ENCODE measurements at places on chromosomes 5 and 9. TPM values are rescaled to one million over a fixed set of nuclear protein-coding genes. Genes with fewer than 3 reads are reported as not detected.

The FREM1 gene
- total RNA-seq: 8.4 TPM

The HSPB3 gene
- not detected for total RNA-seq

The TESK1 gene
- 35.2 TPM for total RNA-seq

GRCh38 chr5:117888688-117889087 is 1099.7 kb downstream of the DTWD2 start:
- no peak for DNase-seq
- H3K27ac ChIP-seq: no peak overlapping the region
- H3K36me3 ChIP-seq: no peaks in the 10 kb centered on the region
- H3K27me3 ChIP-seq: no peaks in the 10 kb centered on the region

- no peak overlapping the region for H3K27ac ChIP-seq
- H3K4me3 ChIP-seq: no peak overlapping the region
- H3K36me3 ChIP-seq: peaks cover 17% of the 10 kb centered on the region
- DNase-seq: peak; percentile 68
- no peaks in the 10 kb centered on the region for H3K27me3 ChIP-seq
Measured at GRCh38 chr5:75460942-75461610, 50.4 kb downstream of the CERT1 start.

DNA sequence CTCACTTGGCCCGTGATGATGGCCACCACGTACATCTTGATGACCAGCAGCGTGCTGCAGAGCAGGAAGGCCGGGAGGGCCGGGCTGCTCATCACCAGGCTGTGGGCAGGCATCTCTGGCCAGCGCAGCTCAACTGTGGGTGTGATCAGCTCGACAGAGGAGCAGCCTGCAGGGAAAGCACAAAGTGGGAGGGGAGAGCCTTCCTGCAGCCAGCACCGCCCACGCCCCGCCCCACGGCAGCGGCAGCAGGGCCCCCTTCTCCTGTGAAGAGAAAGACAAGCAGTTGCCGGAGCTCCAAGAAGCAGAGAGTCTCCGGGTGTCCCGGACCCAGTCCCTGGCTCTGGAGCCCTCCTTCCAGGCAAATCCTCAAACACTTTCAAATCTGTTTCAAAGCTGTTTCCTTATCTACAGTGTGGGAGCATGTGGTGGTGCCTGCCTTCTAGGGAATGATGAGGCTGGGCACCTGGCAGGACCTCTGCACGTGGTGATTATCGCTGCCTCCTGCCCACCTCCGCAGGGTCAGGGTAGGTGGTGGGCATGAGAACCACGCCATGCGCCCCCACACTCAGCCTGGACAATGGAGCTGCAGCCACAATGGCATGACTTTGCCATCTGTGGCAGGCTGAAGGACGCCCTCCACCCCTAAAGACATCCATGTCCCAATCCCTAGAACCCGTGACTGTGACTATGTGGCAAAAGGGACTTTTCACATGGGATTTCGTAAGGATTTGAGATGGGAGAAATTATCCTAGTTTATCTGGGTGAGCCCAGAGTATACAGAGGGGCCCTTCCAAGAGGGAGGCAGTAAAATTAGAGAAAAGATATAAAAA is at the start of gene PTGES:
Gene PTGES, minus strand, starts transcription at position 143 of the 830 bp plus-strand sequence. Its CDS starts 30 bp downstream, at position 113.
- H3K36me3 ChIP-seq: no peaks in the 10 kb centered on the region
- H3K4me3 ChIP-seq: no peak within 1 kb of the TSS
- no peaks in the 10 kb centered on the region for H3K27me3 ChIP-seq

GRCh38 chr5:9776525-9776924 is 146.4 kb upstream of the TAS2R1 start:
- DNase-seq: no peak
- no peak overlapping the region for H3K4me3 ChIP-seq
- H3K4me1 ChIP-seq: no peaks in the 10 kb centered on the region
- no peaks in the 10 kb centered on the region for H3K36me3 ChIP-seq
- H3K27me3 ChIP-seq: no peaks in the 10 kb centered on the region
